Foreskin keratinocyte (primary cell): ENCODE measurements at places on chromosomes 6 and 20.

DNA sequence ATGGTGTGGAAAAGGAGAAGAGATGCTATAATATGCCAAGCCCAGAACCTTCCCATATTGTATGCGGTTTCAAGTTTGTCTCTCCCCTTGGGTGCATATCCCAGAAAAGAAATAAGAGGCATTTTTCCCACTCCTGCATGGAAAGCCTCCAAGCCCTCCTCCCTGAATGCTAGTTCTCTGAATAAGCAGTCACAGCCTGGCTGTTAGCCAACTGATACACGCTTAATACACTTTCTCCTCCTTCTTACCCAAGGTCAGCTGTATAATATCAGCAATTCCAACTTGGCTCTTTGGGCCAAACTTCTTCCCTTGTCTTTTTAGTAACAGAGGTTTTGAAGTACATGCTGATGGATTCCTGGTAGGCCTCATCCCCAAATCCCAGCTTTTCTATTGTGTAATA, 440.1 kb downstream of the EPHA7 start:
- no peak for DNase-seq

DNA sequence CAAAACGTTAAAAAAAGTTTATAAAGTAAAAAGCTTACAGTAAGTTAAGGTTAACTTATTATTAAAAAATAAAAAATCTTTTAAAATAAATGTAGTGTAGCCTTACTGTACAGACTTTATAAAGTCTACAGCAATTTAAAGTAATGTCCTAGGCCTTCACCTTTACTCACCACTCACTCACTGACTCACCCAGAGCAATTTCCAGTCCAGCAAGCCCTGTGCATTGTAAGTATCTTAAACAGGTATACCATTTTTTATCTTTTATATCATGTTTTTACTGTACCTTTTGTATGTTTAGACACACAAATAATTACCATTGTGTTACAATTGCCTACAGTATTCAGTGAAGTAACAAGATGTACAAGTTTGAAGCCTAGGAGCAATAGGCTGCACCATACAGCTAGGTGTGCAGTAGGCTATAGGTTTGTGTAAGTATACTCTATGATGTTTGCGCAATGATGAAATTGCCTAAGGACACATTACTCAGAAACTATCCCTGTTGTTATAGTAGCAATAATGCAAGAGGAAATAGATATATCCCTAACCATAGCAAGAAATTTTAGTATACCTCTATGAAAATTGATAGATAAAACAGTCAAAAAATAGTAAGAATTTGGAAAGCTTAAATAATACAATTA, 39.5 kb downstream of the FBXO5 start:
- peak; percentile 91 for DNase-seq

DNA sequence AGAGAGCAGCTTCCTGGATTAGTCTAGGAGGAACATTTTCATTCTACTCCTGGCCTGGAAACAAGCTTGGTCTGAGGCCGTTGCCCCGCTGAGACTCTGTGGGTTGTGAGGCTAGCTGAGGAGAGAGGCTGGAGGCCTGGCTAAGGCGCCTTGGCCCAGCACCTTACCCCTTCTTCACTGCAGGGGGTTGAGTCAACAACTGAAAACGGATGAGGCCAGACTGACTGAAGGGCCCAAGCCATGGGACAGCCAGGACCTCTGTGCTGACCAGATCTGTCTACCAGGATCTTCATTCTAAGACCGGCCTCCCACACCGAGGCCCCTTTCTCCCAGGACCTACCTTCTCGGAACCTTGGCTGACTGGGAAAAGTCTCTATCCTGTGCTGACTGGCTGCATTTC, 3.5 kb upstream of the AVP start:
- no peak for DNase-seq

DNA sequence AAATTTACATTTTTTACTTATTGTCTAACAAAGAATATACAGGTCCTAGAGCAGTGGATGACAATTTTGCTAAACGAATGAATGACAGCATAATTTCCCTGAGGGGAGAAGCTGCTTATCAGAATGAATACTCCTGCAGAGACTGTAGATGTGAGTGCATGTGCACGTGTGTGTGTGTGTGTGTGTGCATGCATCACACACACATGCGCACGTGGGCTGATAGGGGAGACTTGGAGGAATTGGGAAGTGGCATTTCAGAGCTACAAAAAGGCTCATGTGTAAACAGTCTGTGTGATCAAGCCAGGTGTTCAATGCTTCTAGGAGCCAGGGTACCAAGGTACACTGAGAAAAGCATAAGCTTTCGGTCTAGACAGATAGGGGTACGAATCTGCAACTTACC, 93.5 kb upstream of the SASH1 start:
- no peak for DNase-seq

GRCh38 chr6:161543684-161544309, 269.9 kb upstream of the AGPAT4 start:
- no peak for DNase-seq

GRCh38 chr6:160178271-160178670, 56.7 kb downstream of the SLC22A1 start:
- no peak for DNase-seq

DNA sequence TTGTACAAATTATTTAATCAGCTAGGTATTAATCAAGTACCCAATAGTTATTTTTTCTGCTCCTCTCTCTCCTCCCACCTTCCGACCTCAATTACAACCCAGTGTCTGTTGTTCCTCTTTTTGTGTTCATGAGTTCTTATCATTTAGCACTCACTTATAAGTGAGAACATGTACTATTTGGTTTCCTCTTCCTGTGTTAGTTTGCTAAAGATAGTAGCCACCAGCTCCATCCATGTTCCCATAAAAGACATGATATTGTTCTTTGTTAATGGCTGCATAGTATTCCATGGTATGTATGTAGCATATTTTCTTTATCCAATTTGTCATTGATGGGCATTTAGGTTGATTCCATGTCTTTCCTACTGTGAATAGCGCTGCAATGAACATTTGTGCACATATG, 652.8 kb upstream of the CITED2 start:
- DNase-seq, result no peak

DNA sequence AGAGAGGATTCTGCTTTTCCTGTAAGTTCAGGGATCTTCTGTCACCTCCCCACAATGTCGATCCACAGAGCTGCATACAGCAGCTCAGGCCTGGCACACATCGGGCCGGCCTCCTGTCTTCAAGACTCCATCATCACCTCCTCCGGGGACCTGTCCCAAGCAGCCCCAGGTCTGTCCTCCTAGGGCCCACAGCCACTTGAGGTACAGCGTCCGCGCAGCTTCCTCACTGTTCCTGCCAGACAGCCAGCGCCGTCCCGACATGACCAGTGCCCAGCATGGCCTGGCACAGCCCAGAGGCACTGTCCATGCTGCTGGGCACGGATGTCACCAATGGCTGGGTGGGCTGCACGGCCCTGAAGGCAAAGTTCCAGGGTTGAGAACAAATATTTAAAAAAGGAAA, 101.6 kb downstream of the DLL1 start:
- DNase-seq, result no peak

DNA sequence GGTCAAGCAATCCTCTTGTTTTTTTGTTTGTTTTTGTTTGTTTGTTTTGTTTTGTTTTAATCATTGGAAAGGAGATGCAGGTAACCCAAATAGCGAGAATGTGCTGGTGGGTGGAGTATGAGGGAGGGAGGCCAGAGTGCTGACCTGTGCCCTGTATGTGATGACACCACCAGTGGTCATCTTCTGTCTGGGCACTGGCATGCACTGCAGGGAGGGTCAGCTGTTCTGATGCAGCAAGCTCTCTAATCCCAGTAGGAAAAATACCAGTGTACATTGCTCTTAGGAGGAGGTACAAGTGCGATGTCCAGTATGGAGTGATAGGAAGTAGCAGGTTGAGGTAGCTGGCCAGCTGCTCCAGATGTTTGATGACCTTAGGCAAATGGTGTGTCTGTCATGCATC, 2.9 kb upstream of the CST1 start:
- DNase-seq, result no peak

- DNase-seq, result no peak
Observed at GRCh38 chr6:141641951-141642350, 490.8 kb upstream of the GJE1 start.

GRCh38 chr20:53847139-53847836, 223.1 kb downstream of the BCAS1 start:
- DNase-seq, result no peak

- no peak for DNase-seq
Observed at GRCh38 chr6:22363714-22364239, 66.9 kb upstream of the PRL start.

DNA sequence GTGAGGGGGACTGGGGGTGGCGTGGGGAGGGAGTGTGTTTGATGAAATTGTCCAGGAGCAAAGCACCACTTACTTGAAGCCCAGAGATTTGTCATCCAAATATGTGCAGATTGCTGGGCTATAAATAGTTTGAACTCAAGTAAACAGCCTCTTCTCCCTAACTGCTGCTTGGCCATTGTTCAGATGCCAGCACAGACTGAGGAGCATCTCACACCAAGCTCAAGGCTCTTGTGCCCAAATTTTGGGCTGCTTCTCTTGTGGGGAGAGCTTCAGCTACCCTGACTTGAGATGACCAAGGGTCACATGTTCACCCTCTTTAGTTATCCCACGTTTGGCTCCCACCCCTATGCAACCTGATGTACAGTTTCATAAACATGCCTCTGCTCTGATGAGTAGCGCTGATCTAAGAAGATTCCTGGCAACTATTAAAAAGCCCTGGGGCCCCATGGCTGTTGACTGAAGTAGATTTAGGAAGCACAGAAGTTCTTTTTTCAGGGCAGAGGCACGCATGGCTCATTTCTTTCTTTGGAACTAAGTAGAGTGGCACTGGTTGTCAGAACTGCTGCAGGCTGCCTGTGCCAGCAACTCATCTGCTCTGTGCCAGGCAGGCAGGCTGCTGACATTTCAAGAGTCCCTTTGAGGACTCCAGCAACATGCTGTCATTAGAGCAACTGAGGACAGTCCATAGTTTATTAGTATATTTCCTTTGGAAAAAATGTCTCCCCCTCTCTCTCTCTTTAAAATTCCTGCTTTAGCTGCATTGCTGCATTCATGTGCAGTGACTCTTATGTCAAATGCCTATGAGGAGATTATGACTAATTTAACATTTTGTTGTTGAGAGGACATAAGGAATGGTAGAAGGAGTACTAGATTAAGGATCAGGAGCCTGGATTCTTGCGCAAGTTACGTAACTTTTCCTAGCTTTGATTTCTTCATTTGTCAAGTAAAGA, 9.6 kb upstream of the PKIG start:
- peak; percentile 95 for DNase-seq

DNA sequence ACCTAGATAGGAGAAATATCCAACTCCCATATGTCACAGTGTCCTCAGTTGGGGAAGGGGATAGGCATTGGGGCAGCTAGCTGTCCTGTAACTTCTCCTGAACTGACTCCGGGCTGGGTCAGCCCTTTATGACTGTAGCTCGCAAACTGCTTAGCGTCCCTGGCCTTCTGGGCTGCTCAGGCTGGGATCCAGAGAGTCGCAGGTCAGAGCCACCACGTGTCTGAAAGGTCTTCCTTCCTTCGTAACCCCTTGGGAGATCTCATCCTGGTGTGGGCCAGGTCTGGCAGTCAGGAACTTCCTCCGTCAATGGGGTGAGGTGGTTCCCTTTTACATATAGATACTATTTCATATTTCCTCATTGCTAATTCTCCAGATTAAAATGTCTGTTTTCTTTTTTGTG, 28.8 kb upstream of the HINT3 start:
- no peak for DNase-seq

DNA sequence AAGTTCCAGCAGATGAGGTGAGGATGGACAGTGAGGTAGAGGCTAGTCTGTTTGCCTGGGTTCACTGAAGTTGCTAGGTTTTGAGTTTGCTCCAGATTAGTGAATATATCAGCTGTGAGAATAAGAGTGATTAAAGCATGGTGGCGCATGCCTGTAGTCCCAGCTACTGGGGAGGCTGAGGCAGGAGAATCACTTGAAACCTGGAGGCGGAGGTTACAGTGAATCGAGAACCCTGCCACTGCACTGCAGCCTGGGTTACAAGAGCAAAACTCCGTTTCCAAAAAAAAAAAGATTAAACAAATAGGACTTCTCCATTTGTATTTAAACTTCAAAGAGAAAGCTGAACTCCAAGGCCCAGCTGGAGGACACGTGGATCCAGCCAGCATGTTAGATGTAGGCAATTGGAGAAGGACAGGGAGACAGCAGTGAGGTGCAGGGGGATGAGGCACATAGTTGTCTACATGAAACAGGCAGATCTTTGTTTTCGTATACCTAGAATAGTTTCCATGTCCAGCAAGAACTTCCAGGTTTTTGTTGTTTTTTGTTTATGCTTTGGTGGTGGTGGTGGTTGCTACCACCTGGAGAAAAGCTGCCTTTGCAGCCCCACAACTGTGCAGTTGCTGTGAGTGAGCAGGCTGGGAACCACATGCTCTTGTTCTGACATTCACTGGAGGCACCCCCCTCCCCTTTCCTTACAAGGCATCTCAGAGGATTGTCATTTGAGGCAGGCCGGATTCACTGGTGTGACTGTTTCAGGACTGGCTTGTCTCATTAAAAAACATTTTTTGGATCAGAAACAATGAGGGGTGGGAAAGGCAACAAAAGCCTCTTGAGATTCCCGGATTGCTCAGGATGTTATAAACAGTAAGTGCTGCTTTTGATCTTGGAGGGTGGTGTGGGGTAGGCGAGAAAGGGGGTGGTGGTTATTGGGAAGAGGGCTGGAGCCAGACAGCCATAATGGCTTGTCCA, 72.3 kb downstream of the JARID2 start:
- DNase-seq, result no peak

GRCh38 chr6:131597446-131597845, 24.4 kb downstream of the ARG1 start:
- no peak for DNase-seq

GRCh38 chr6:151847064-151847463, 39.6 kb downstream of the ESR1 start:
- peak; percentile 43 for DNase-seq

DNA sequence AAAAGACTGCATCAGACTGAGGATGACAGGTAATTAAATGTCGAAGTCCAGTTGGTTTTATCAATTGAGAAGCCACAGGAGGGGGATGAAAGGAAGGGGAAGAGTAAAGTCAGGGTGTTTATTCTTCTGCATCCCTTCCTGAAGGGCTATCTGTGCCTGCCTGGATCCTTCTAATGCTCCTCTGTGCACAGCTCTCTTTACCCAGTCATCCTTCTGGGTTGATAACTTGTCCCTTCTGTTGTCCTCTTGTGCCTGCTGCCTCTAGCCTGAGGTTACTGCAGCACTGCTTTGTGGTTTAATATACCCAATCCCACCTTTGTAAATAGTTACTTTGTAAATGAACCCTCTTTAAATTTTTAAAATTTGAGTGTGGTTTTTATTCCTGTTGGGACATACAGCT, 1127.3 kb downstream of the EPHA7 start:
- no peak for DNase-seq

DNA sequence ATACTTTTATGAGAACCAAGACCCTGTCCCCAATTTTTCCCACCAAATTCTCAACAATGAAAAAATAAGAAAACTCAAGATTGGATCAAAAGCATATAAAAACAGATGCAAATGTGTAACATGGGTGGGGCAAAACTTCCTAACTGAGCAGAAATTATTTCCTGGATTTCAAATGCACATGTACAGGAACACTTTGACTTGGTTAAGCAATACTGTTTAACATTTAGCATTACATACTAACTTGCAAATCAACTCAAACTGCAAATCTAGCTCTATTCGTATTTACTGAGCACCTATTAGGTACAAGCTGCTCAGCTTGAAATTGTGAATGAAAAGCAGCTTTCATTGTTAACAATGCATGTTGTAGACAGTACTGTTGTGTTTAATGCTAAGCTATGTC, 40.2 kb downstream of the BMP5 start:
- DNase-seq, result no peak
